Stimulated activated CD8-positive, alpha-beta memory T cell treated with anti-CD3 and anti-CD28 coated beads, Interleukin-4, amount 100 ng/mL, for 1 hour (primary cell): ENCODE measurements at places on chromosomes 16 and 17.
A peak's percentile ranks its signal among the peaks of the same experiment; 100 is the strongest.

GRCh38 chr17:2376107-2376506 lies 24.8 kb downstream of the MNT start:
- DNase-seq: no peak

GRCh38 chr17:574061-574460 lies 140.6 kb downstream of the VPS53 start:
- DNase-seq: no peak

- peak; percentile 88 for DNase-seq
These were observed at the start of gene NKIRAS2 for GRCh38 chr17:42019509-42020404. Gene NKIRAS2, plus strand, starts transcription at chr17:42020090. Its CDS starts 1,488 bp downstream, at chr17:42021578.

GRCh38 chr17:80387071-80387470 lies 27.9 kb upstream of the ENDOV start:
- DNase-seq: no peak

- no peak for DNase-seq
These were observed 15.5 kb upstream of the IL17C start for GRCh38 chr16:88622866-88623265.

DNA sequence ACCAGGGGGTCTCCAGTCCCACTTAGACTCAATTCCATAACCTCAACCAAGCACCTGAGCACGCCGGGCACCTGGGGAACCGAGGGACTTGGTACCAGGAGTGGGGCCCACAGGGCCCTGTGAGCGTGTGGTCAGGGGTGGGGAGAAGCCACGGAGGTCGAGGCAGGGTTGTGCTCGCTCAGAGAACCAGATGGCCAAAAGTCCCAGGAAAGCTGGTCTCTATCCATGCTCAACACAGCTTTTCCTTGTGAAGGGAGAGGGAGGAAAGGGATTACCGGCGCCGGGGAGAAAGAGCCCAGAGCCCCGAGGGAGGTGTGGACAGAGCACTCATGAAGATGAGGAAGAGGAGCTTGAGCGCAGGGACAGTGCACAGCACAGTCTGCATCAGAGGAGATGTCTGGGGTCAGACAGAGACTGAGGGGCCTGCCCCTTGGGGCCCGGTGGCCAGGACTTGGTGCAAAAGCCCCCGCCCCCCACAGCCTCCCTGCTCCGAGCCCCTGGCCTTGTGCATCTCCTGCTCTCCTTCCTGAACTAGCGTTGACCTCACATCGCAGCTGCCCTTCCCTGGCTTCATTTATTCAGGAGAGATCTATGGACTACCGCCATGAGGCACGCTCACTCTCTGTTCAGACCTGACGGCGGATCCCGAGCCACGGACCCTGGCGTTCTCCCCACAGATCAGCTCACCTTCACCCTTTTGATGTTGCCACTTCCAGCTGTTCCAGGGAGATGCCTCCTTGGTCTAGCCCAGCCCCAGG lies 355.4 kb upstream of the TNRC6C start:
- no peak for DNase-seq

GRCh38 chr17:43599835-43600234 lies 53.7 kb upstream of the ETV4 start:
- DNase-seq: no peak

DNA sequence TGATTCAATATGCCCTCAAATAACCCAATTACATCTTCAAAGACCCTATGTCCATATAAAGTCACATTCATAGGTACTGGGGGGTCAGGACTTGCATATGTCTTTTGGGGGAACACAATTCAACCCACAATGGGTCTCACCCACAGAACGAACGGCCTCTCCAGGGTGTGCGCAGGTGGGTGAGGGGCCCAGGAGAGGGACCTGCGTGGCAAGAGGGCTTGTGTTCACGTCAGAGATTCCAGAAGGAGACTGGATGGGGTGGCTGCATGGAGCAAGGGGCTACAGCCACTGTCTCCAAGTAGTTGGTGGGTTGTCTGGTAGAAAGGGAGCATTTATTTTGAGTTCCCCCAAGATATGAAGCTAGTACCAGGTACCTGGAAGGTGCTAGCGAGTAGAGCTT lies 212.2 kb downstream of the SEC14L1 start:
- no peak for DNase-seq

GRCh38 chr17:77728474-77728795 lies 230.1 kb upstream of the TNRC6C start:
- DNase-seq: no peak

DNA sequence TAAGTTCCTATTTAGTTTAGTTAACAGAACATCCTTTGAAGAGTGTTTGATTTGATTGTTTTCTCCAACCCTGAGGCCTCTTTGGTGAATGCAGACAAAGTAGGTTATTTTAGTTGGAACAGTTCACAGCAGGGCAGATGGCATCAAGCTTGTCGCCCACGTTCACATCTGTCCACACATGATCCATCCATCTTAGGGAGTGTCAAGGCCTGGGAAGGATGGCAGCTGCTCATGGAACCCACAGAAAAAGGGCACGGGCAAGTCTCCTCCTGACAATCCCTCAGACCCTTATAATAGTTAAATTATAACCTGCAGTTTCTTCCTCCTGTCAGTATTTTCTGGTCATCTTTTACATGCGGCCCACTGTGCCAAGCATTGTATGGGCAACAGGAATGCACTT lies 60.2 kb downstream of the KNOP1 start:
- DNase-seq: no peak

GRCh38 chr16:75097941-75098901 lies 18.4 kb downstream of the LDHD start:
- peak; percentile 28 for DNase-seq

DNA sequence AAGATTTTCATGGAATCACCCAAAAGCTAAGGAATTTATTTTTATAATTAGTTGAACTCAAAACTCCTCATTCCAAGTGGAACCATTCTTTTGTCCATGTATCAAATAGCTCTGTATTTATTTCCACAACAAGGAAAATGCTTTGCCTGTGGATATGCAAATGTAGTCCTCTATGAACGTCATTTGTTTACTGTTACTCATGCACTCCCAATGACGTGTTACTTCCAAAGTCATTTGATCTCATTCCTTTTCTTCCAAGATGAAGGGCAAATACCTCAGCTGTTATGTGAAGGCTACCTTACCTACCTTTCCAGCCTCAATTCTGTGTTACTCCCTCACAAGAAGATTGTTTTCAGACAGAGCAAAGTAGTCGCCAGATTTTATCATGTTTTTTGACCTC lies 83.7 kb downstream of the ITFG1 start:
- DNase-seq: no peak

GRCh38 chr17:4209611-4210010 lies 54.2 kb downstream of the ANKFY1 start:
- DNase-seq: no peak

GRCh38 chr17:70716551-70716950 lies 547.2 kb downstream of the KCNJ2 start:
- DNase-seq: no peak

GRCh38 chr17:71500761-71501555 lies 619.9 kb upstream of the SOX9 start:
- DNase-seq: no peak

- DNase-seq: no peak
These were observed 1.6 kb downstream of the TMEM114 start for GRCh38 chr16:8588682-8589056.

- peak; percentile 50 for DNase-seq
These were observed 11.2 kb downstream of the ENPP7 start for GRCh38 chr17:79741751-79742588.

- DNase-seq: no peak
These were observed 1.5 kb downstream of the ALOXE3 start for GRCh38 chr17:8116776-8117175.

- DNase-seq: no peak
These were observed 2.3 kb downstream of the LRRC3C start for GRCh38 chr17:39929646-39930407.

GRCh38 chr17:74987909-74988711 lies 678 bp downstream of the CDR2L start:
- no peak for DNase-seq

DNA sequence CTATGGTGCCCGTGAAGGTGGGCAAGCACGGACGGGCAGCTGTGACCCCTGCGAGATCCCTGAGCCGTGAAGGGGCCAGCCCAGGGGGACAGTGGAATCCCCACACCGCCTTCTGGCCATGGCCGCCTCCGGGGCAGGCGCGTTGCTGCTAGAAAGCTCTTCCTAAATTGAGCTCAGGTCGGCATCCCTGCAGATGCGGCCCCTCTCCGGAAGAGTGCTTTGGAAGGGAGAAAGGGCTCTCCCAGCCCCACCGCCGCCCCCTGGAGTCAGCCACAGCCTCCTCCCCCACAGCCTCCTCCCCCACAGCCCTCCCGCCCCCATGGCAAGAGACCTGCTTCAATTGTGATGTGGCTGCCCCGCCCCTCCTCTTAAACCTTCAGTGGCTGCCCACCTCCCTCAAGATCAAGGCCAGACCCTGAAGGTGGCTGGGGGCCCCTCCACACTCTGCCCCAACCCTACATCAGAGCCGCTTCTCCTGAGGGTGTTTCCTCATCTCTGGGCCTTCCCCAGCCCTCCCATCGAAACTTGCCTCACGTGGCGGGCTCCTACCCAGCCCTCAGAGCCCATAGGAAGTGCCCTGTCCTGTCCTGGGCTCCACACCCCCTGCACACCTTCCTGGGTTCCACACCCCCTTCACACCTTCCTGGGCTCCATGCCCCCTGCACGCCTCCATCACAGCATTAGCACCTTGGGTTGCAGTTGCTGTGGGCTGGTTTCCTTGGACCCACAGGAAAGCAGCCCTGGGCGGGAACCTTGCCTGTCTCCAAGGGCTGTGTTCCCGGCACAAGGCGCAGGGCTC lies 5.5 kb upstream of the CBFA2T3 start:
- DNase-seq: no peak

DNA sequence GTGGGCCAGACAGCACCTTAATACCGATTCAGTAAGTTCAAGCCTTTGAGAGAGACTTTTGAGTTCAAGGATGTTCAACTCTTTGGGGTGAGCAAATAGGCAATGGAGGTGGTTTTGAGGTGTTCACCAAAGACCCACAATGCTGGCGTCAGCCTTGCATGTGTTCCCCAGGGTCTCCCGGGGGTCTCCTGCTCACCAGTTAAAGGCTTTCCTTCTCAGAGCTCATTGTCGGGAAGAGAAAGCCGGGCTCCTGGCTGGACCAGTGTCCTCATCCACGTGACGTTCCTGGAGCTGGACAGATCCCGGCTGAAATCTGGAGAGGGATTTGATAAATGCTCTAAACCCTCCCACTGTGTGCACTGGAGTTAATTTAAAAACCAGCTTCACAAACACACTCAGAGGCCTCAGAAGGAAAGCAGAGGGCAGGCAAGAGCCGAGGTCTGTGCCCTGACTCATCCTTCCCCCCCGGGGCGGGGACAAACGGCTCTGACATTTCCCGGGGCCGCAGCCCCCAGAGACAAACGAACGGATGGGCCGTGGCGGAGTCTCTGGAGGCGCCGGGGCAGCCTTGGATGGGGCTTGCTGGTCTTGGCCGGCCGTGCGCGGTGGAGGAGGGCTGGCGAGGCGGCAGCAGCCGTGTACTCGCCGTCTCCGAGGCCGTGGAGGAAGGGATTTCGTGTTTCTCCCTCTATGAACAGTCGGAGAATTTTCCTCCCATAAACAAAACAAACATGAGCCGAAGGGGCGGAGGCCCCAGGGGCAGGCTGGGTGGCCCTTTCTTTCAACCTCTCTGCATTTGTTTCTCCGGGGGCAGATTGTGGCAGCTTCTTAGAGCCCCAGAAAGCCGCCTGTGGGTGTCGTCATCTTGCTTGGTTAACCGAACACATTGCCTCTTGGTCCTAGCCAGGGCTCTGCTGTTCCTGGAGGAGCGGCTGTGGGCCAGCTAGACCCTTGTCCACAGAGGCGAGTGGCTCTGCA lies 94.2 kb downstream of the NTN1 start:
- DNase-seq: no peak

- no peak for DNase-seq
These were observed 379.7 kb downstream of the CA10 start for GRCh38 chr17:51778842-51779241.

GRCh38 chr16:89316701-89317100 lies 99.2 kb downstream of the ZNF778 start:
- DNase-seq: no peak

DNA sequence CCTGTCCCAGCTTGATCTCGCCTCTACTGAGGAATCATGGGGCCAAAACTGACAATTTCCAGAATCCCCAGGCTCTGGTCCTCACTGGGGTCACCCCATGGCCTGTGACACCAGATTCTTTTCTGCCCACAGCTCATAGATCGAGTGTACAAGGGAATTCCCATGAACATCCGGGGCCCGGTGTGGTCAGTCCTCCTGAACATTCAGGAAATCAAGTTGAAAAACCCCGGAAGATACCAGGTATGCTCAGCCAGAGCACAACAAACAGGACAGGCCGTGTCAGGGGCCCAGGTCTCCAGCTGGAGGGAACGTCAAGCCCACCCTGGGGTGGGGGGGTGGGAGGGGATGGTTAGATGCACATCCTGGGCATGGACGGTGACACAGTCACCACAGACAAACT lies 17.5 kb downstream of the USP6 start:
- DNase-seq: no peak

DNA sequence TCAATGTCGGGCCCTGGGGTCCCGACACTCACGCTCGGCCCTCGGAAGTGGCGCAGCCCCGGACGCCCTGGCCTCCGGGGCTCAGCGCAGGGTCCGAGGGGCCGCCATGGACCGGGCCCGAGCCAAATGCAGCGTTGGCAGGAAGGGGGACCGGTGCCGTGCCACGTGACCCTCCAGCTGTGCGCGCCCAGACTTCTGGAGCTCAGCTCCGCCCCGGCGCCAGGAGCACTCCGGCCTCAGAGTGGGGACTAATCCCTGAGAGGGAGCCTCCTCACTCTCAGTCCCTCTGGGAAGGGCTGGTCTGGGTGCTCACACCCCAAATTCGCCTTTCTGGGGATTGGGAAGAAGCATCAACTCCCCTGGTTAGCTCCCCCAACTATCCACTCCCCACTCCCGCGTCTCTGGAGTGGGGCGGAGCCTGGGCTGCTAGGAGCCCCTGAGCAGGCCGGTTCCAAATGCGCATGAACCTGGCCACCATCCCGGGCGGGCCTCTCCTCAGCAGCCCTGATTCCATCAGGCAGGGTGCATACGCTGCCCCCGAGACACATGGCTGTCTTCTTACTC lies at the start of gene B3GNT9:
Gene B3GNT9, minus strand, starts transcription at position 166 of the 564 bp plus-strand sequence. CDS start 513 bp downstream, outside the sequence.
- no peak for DNase-seq

DNA sequence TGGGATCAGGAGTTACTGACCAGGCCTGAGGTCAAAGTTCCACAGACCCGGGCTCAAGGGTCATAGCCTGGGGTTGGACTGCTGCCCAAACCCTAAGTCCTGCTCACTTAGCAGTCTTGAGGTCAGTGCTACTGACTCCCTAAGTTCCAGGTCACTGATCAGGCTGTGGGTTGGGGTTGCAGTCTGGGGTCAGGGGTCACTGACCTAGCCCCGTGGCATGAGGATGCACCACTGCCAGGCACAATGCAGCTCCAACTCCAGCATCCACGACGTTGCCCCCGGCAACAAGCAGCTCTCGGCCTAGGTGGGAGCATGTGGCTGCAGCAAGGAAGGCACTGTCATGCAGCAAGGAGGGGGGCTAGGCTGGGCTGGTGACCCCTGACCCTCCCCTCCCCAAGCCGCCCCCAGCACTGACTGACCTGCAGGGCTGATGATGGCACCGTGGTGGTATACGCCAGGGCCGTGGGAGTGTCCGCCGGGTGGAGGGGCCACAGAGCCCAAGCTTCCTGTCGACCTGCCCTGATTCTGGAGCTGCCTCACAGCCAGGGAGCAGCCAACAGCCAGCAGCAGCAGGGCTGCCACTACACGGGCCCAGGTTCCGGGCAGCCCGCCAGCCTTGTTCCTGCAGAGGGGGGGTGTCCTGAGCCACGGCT lies 1.1 kb downstream of the GGT6 start:
- no peak for DNase-seq

- DNase-seq: no peak
These were observed 114.5 kb upstream of the MAF start for GRCh38 chr16:79715061-79715460.

GRCh38 chr16:68756239-68756915 lies 19.3 kb downstream of the CDH1 start:
- peak; percentile 28 for DNase-seq
